Nucleus accumbens (tissue), 56 donors: ENCODE measurements at places on chromosomes 5 and 9.

DNA sequence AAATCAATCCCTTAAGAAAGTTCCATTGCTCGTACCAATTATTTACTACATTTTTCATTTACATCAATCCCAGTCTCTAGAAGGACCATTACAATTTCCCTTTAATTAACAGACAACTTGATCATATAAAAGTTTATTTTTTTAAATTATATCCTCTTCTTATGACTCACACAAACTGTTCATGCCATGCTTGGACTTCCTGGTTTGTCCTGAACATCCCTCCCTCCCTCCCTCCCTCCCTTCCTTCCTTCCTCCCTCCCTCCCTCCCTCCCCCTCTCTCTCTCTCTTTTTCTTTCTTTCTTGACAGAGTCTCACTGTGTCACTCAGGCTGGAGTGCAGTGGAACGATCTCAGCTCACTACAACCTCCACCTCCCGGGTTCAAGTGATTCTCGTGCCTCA is 11.6 kb upstream of the CLTB start:
- no peak for DNase-seq

DNA sequence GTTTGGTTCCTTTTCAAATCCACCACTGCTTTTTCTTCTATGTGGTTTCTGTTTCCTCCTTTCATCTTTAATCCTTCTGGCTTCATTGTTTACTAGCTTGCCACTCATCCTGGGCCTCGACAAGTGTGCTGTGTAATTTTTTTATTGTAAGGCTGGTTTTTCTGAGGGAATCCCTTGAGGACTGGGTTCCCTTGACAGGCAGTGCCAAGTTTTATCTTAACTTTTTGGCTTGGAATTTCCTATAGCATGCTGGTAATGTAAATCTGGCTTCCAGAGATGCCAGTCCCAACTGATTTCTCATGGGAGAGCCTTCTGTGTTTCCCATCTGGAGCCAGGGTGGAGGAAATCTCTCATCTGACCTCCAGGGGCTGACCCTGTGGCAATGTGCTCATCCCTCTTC is 184.7 kb downstream of the ROR2 start:
- no peak for DNase-seq

DNA sequence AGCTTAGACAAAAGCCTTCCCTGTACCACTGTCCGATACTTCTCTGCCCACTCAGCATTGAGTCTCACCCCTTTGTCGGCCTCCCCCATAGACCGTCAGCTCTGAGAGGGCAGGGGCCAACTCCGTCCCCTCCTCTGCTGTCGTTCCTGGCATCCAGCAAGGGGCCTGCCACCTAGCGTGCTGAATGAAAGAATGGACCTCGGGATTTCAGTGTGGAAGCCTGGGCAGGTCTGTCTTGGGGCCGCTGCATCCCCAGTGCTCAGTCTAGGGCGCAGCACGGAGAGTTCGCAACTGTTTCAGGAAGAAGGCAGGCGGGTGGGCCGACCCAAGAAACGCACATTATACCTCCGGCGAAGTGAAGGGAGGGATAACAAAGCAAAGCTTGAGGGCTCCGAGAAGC is 1.5 kb upstream of the TOR1B start:
- DNase-seq = no peak

- DNase-seq = no peak
Observed at GRCh38 chr5:131760793-131761192, 36.0 kb downstream of the FNIP1 start.

DNA sequence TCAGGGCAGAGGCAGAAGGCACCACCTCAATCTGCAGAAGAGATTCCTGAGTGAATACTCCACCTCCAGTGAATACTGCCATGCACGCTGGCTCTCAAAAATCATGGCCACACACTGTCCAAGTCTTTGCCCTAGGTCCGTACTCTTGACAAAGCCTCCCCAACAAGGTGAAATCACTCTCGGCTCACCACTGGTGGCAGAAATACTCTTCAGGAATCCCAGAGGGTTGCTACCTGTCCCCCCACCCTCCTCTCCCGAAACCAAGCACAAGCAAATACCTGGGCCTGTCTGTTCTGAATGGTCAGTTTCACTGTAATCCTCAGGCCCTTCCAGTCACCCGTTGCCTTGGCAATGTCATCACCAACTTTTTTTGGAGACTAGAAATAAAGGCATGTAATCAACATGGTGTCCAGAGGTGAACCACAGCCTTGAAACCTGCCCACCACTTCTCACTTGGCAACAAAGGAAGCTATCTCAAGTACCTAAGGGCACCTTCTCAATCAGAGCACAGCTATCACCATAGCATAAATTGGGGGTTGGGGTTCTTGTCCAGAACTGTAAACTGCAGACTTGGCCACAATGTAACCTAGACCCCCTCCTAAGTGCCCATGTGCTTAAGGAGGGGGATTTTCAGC is 1.8 kb downstream of the RPL12 start:
- DNase-seq = no peak
